IPS DF 19.7 (cell line): ENCODE measurements at places on chromosomes 6 and 20.

GRCh38 chr20:43916881-43917371, 2.3 kb downstream of the TOX2 start:
- DNase-seq = no peak

DNA sequence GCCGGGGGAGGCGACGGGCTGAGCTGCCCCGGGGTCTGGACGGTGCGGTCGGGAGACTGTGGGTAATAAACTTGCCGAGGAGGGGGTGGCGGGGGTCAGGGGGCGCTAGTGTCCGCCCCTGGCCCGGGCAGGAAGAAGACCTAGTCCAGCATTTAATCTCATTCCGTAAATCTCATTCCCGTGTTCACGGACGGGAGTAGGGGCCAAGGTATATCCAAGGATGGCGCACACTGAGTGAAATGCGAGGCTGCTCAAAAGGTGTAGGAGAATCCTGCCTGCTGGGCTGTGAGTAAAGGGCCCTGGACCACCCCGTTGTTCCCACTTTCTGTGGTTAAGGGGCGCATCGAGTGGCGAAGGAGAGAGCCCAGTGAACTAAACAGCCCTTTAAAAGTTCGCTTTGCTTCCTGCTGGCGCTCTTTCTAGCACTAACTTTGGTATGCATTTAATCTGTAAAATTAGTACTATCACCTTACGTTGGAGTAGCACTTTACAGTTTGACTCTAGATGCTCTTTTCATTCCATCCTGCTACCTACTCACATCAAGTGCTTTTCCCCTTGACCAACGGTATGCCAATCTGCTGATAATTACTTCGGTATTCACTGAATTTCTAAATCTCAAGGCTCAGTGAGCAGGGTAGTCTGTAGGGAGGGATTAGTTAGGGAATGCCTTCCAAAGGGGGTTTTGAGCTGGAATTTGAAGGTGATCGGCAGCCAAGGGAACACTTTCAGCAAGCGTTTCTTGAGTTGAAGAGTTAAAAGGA, 730 bp downstream of the PARD6B start:
- DNase-seq = no peak

GRCh38 chr6:142225115-142225514, 76.7 kb upstream of the ADGRG6 start:
- no peak for DNase-seq

DNA sequence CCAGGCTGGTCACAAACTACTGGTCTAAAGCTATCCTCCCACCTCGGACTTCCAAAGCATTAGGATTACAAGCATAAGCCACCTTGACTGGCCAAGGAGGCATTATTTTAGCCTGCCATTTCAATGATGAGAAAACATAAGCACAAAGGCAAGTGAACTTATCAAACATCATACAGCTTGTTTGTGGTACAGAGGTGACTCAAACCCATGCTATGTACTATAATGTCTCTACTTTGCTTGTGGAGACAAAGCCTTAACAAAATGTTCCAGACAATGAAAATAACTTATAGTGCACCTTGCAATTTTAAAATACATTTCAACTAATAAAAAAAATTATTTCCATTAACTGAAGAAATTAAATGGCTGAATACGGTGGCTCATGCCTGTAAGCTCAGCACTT, 26.2 kb downstream of the HDAC2 start:
- no peak for DNase-seq

DNA sequence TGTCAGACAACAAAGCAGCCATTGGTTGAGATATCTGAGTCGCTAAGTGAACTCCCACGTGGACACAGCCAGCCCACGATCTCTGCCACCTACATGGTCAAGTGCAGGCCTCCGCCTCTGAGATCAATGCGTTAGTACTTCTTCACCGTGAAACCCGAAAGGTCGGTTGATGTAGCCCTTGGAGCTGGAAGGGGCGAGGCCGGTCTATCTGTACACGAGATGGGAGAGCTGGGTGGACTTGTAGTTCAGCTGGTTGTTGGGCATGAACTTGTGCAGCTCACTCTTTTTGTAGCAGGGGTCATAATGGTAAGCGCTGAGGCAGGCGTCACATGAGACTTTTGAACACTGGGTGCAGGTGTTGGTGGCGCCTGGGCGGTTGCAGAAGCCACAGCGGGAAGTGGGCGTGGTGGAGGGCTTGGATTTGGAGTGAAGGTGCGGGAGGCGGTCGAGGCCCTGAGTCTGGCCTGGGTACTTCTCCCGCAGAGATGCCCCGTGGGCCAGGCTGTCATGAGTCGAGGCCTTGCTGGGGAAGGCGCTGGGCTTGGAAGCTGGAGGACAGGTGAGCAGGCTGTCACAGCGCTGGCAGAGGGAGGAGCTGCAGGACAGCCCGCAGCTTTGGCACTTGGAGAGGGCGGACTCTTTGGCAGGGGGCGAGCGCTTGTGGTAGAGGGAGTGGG, 9.8 kb downstream of the SPATA2 start:
- DNase-seq = no peak

GRCh38 chr6:1379788-1380147, 9.6 kb upstream of the FOXF2 start:
- DNase-seq = no peak

- no peak for DNase-seq
Observed at GRCh38 chr6:16985513-16986284, 116.2 kb upstream of the STMND1 start.

GRCh38 chr20:40682104-40682981, 6.7 kb downstream of the MAFB start:
- no peak for DNase-seq

GRCh38 chr20:56628015-56628872, 862 bp upstream of the TFAP2C start:
- no peak for DNase-seq

- DNase-seq = no peak
Observed at GRCh38 chr6:38750968-38751615, 36.0 kb downstream of the DNAH8 start.

DNA sequence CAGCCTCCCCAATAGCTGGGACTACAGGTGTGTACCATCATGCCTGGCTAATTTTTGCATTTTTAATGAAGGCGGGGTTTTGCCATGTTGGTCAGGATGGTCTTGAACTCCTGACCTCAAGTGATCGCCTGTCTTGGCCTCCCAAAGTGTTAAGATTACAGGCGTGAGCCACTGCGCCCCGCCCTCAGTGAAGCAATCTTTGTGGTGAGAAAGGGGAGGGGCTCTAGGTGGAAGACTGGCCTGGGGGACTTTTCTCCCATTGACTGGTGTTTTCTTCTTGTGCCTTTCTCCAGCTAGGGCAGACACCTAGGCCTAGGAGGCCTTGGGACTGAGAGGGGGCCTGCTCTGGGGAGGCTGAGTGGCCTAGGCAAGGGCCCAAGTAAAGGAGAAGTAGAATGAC, 84.1 kb downstream of the DNAAF9 start:
- no peak for DNase-seq

DNA sequence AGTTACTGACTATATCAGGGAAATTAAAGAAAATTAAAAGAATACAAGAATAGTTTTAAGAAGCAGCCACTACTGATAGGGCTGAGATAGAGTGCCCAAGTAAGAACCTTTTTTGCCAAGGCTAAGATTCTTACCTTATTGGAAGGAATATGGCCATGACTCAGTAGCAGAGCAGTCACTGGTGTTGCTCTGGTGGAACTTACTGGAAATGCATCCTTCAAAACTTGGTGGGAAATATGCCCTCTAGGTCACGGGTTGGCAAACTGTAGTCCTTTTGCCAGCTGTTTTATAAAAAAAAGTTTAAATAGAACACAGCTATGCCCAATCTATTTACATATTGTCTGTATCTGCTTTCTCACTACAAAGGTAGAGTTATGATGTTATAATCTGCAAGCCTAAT, 6.0 kb downstream of the HSF2 start:
- no peak for DNase-seq

GRCh38 chr20:21191839-21192238, 66.0 kb downstream of the KIZ start:
- peak; percentile 89 for DNase-seq

DNA sequence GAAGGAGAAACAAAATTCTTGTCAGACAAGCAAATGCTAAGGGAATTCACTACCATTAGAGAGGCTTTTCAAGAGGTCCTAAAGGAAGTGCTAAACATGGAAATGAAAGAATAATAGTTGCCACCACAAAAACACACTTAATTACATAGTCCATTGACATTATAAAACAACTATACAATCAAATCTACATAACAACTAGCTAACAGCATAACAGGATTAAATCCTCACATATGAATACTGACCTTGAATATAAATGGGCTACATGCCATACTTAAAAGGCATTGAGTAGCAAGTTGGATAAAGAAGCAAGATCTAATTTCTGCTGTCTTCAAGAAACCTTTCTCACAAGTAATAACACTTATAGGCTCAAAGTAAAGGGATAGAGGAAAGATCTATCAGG, 811.5 kb upstream of the CITED2 start:
- no peak for DNase-seq

- no peak for DNase-seq
Observed at GRCh38 chr6:14271789-14272736, 154.5 kb downstream of the CD83 start.

DNA sequence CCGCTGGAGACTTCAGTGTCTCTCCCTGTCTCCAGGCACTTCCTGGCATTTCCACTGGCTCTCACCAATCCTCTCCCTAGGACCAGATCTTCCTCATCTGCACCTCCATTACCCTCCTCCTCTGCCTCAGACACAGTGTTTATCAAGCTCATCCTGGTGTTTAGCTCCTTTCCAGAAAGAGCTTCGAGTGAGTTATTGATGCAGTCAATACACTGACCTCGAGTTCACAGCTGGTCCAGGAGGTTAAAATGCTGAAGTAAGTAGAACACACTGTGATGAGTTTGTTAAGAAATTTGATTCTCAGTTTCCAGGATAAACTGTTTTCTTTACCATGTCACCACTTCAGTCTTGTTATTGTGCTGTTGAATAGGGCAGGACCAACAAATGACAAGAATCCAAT, 42.1 kb upstream of the ARMC2 start:
- no peak for DNase-seq

- DNase-seq = no peak
Observed at GRCh38 chr6:109314313-109314712, 68.0 kb downstream of the CD164 start.

GRCh38 chr6:118280210-118280609, 267.9 kb upstream of the PLN start:
- no peak for DNase-seq

DNA sequence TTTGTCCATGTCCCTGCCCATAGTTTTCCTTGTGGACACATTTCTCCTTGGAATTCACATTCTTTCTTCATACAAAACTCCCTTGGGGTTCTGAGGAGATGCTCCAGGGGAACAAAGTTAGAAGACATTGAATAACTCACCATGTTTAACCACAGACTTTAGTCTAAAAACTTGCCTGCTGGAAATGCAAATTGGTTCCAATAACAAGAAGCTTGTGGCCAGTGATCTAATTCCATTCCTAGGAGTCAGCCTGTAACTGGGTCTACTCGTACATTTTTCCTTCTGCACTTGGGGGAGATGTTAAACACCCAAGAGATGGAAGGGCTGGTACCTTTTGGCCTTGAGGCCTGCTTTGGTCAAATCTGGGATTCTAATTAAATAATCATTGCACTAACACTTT, 60.2 kb downstream of the SCML4 start:
- DNase-seq = no peak

DNA sequence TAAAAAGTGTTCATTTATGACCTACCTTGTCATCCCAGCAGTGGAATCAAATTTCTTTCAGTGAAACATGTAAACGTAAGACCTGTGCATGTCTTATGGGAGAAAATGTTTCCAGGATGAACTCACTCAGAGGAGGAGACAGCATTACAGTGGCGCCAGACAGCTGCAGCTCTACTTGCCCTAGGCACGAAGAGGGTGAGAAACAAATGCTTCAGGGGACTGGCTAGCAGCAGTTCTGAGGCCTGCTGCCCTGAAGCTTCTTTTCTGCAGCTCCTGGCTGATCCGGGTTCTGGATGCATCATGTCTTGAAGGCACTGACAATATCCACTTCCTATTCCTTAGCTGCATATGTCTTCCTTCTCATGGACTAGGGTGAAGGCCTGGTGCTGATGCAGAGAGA, 120.2 kb downstream of the QRSL1 start:
- no peak for DNase-seq

DNA sequence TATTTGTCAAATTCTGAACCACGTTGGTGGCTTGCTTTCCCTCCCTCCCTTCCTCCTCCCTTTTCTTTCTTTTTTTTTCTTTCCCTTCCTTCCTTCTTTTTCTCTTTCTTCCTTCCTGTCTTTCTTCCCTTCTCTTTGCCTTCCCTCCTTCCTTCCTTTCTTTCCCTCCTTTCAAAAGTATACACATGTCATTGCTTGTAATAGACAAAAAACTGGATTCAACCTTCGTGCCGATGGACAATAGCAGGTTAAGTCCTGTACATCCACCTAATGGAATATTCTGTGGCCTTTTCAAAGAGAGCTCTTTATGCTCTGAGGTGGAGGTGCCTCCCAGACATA, 72.2 kb downstream of the BANF2 start:
- no peak for DNase-seq

GRCh38 chr6:2870046-2870636, 28.5 kb upstream of the SERPINB1 start:
- no peak for DNase-seq

DNA sequence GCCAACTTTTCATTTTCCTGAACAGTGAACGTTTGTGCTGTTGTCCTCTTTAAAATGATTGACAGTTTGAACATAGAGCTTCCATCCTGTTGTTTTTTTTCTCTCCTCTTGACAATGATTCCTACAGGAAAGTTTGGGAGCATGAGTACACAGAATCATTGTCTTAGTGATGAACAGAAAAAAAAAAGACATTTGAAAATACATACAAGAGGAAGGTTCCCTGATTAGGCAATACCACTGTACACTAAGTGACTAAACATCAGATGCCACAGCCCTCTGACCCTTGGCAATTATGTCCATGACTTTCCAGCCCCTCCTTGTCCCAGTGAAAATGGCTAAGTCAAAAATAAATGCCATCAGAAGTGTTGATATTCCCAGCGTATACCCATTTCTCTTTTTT, 71.5 kb downstream of the RTN4IP1 start:
- DNase-seq = no peak

DNA sequence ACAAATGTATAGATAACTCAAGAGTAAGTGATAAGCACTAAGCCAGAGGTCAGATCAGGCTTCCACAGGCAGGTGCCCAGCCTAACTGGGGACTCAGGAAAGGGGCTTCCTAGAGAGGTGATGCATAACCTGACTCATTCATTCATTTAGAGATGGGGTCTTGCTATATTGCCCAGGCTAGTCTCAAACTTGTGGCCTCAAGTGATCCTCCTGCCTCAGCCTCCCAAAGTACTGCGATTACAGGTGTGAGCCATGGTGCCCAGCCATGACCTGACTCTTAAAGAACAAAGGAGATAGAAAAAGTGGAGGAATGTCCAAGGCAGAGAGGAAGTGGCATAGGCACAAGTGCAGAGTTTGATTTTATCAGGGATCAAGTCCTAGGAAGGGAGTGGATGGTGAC, 41.9 kb downstream of the GJA10 start:
- DNase-seq = no peak

DNA sequence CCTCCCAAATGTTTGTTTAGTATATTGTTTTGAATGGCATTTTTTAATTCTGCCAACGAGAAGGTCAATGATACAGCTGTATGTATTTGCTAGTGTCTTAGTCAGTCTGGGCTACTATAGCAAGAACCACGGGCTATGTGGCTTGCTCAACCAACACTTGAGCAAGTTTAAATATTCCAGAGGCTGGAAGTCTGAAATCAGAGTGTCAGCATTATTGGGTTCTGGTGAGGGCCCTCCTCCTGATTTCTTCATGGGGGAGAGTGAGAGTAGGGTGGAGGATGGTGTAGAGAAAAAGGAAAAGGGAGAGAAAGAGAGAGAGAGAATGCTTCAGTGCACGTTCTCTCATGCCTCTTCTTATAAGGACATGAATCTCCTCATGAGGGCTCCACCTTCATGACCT, 144.6 kb downstream of the TSHZ2 start:
- DNase-seq = no peak

- no peak for DNase-seq
Observed at GRCh38 chr6:113137426-113137825, 719.7 kb upstream of the MARCKS start.

- no peak for DNase-seq
Observed at GRCh38 chr6:145886228-145886956, 71.8 kb upstream of the FBXO30 start.
